T-helper 17 cell (primary cell): ENCODE measurements at places on chromosomes 6 and 20.

- no peak for DNase-seq
Observed at GRCh38 chr6:113654396-113654795, 202.7 kb upstream of the MARCKS start.

DNA sequence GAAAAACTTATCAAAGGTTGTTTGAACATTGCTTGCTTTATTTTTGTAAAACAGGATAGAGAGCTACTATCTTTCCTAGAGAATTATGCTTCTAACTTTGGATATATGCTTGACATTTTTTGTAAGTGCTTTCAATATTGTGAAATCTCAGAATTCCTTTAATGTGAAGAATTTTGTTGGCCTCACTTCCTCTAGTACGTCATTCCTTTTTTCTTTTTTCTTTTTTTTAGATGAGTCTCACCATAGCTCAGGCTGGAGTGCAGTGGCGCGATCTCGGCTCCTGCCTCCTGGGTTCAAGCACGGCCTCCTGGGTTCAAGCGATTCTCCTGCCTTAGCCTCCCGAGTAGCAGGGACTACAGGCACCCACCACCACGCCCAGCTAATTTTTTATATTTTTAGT is 668.1 kb downstream of the RFPL4B start:
- DNase-seq, result no peak

- no peak for DNase-seq
Observed at GRCh38 chr6:43811733-43812099, 41.7 kb downstream of the VEGFA start.

- DNase-seq, result no peak
Observed at GRCh38 chr20:54026295-54027064, 43.9 kb downstream of the BCAS1 start.

GRCh38 chr6:72132851-72133250 is 246.5 kb downstream of the RIMS1 start:
- no peak for DNase-seq

GRCh38 chr20:62441987-62442539 is 14.7 kb upstream of the RBBP8NL start:
- no peak for DNase-seq

GRCh38 chr6:30515106-30515505 is 25.8 kb downstream of the HLA-E start:
- no peak for DNase-seq

DNA sequence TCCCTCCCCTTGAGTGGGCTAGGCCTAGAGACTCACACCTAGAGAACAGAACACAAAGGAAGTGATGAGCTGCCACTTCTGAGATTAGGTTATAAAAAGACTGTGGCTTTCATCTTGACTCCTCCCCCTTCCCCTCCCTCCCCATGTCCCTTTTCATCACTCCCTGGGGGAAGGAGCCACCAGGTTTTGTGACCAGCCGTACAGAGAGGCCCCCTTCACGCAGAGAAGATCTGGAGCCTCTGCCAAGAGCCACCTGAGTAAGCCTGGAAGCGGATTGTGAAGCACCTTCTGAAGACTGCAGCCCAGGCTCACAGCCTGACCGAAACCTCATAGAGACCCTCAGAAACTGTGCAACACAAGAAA is 118.4 kb upstream of the NXT1 start:
- DNase-seq, result no peak

- DNase-seq, result no peak
Observed at GRCh38 chr6:40791004-40791403, 203.8 kb upstream of the LRFN2 start.

DNA sequence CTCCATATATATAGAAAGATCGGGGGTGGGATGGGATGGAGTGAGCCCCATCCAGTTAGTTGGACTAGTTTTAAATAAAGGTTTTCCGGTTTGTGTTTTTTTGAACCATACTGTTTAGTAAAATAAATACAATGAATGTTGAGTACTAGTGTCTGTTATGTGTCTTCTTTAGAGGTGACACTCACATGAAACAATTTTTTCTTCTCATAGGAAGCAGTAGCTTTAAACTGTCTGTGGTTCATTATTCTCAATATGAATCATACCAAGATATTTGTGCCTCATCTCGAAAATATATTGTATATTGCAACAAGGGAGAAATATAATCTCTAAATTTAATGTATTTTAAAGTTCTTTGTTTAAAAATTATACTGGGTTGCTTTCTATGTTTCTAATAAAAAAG is 33.4 kb downstream of the HSF2 start:
- no peak for DNase-seq

DNA sequence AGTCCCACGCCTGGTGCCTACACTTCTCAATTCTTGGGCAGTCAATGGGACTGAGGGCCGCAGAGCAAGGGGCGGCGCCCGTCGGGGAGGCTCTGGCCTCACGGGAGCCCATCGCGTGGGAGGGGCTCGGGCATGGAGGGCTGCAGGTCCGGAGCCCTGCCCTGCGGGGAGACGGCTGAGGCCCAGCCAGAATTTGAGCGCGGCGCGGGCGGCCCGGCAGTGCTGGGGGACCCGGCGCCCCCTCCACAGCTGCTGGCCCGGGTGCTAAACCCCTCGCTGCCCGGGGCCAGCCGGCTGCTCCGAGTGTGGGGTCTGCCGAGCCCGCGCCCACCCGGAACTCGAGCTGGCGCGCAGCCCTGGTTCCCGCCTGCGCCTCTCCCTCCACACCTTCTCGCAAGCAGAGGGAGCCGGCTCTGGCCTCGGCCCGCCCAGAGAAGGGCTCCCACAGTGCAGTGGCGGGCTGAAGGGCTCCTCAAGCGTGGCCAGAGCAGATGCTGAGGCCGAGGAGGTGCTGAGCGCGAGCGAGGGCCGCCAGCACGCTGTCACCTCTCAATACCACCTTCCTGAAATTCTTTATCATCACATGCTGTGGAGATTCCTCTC is 58.5 kb downstream of the BAK1 start:
- DNase-seq, result no peak

DNA sequence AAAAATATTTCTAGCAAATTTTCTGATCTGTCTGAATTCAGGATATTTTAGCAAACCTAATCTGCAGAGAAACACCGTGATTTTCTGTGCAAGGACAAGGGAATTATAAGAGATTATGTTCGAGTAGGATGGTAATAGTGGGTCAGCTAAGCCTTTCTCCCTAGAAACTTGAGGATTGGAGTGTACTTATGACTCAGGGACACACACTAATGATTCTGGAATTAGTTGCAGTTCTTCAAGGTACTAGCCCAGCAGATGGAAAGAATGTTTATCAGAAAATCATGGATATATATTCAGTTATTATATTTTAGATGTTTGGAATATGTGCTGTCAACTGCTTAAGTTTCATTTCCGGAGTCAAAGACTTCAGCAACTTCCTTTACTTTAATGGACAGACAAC is 177.1 kb upstream of the MAP3K7 start:
- no peak for DNase-seq

GRCh38 chr20:49275636-49276035 is 2.2 kb downstream of the ZNFX1 start:
- no peak for DNase-seq

GRCh38 chr6:128252341-128253176 is 267.8 kb downstream of the PTPRK start:
- DNase-seq, result no peak

DNA sequence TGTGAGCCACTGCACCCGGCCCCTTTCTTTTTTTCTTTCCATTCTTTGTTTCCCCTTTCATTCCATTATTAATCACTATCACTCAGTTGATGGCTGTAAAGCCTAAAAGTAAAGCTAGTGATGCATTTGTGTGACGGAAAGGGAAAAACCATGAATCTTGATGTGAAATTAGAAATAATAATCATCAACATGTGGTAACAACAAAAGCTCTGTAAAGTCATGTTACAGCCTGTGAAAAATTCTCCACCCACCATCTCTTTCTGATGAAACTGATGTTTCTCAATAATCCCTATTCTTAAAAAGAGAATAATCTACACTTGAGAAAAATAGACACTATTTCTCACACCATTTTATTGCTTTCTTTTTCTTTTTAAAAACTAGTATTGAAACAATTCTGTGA is 80.0 kb downstream of the CRYBG1 start:
- DNase-seq, result no peak

DNA sequence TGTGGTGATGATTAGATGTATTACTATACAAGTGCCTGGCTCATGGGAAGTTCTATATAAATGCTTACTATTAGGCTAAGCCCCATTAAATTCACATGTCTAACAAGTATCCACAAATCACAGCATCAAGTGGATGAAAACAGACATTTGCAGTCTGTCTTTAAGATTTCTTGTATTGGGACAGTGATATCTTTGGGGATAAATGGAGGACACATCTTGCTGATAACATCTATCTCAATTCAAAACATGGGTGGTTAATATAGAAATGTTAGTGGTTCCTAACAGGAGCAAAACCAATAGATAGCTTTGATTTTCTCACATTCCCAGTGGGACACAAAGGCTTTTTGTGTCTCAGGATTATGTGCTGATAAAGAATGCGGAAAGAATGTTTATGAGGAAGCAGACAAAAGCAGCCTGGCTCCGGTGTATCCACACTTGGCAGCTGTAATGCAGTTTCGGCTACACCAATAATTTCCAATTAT is 29.3 kb downstream of the PTPRK start:
- no peak for DNase-seq

GRCh38 chr6:108799354-108799717 is 48.9 kb upstream of the ARMC2 start:
- DNase-seq, result no peak

- no peak for DNase-seq
Observed at GRCh38 chr6:21601339-21601923, 7.9 kb downstream of the SOX4 start.

- no peak for DNase-seq
Observed at GRCh38 chr6:147530132-147531060, 21.9 kb downstream of the SAMD5 start.

DNA sequence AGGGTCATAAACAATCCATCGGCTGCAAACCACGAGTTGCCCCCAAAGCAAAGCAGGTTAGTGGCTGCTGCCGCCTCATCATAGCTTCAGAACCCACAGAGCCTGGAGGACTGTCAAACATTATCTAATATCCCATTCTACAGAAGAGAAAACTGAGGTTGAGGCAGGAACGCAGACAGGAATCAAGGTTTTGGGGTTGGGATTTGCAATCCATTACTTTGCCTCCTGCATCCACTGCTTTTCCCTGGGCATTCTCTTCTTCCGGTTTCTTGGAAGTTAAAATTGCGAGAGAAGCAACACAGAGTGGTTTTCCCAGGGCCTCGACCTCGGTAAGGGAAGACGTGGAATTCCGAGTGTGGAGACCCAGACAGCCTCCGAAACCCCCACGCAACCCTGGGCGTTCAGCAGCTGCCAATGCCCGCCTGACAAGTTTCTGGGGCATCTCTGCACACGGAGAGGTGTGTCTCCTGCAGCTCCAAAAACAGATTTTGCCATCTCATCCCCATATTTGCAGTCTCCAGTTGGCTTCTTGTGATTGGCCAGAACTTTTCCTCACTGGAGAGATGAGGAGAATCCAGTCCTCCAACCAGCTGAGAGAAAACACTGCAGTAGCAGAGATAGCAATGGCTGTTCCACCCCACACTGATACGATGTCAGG is 45.5 kb upstream of the SNAP25 start:
- DNase-seq, result no peak

GRCh38 chr6:119028091-119028490 is 50.4 kb downstream of the FAM184A start:
- DNase-seq, result no peak

GRCh38 chr6:79635232-79635543 is 4.1 kb downstream of the SH3BGRL2 start:
- DNase-seq, result no peak

- DNase-seq, result no peak
Observed at GRCh38 chr20:48143435-48144081, 358.3 kb upstream of the SULF2 start.

DNA sequence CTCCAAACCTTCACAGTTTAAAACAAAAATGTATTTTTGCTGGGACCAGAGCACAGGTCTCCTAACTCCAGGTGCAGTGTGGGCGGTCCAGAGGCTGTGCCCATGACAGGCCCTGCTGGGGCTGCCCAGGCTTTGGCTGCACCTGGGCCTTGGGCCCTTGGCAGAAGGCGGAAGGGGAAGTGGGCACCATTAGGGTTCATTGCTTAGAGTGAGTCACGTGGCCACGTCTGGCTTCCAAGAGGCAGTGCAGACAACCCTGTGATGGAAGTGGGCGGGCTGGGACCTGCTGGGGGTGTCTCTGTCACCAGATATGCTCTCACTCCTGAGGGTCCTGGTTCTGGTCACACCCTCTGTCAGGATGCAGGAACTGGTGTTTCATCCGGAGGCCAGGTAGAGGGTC is 302.2 kb downstream of the QKI start:
- no peak for DNase-seq

- no peak for DNase-seq
Observed at GRCh38 chr20:6245436-6245835, 122.6 kb upstream of the FERMT1 start.

DNA sequence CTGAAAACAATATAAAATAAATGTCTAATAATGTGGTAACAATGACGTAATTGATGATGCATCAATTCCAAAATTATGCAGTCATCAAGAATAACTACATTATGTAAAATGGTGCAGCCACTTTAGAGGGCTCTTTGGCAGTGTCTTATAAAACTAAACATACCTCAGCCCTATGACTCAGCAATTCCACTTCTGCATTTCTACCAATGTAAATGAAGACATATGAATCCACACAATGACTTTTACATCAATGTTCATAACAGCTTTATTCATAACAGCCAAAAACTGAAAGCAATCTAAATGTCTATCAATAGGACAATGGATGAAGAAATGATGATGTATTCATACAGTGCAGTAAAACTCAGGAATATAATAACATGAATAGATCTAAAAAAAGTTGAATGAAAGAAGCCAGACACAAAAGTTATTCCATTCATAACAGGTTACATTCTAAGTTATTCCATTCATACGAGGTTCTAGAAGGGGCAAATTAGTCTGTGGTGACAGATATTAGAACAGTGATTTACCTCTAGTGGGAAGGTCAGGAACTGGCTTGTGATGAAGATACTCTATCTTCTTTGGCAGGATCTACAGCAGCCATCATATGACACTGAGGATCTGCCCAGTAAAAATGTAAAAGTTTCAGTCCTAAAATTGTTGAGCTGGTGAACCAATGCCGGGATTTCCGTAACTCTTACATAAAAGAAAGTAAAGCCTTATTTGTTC is 396.1 kb downstream of the PLCB1 start:
- DNase-seq, result no peak

DNA sequence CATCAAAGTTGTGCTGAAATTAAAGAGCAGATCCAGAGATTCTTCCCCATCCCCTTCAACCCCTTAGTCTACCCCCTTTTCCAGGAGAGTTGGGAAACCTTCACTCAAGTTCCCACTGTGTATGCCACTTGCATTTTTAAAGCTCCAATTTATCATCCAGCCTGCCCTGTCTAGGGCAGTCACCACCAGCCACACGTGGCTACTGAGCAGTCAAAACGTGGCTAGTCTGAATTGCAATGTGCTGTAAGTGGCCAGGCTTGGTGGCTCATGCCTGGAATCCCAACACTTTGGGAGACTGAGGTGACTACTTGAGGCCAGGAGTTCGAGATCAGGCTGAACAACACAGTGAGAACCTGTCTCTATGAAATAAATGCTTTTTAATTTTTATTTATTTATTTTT is 34.9 kb downstream of the ERGIC3 start:
- no peak for DNase-seq
